ENCODE measurements at places on chromosomes 6 and 20.

- no peak for DNase-seq
Observed at GRCh38 chr6:56660381-56660730, 17.7 kb upstream of the DST start.

DNA sequence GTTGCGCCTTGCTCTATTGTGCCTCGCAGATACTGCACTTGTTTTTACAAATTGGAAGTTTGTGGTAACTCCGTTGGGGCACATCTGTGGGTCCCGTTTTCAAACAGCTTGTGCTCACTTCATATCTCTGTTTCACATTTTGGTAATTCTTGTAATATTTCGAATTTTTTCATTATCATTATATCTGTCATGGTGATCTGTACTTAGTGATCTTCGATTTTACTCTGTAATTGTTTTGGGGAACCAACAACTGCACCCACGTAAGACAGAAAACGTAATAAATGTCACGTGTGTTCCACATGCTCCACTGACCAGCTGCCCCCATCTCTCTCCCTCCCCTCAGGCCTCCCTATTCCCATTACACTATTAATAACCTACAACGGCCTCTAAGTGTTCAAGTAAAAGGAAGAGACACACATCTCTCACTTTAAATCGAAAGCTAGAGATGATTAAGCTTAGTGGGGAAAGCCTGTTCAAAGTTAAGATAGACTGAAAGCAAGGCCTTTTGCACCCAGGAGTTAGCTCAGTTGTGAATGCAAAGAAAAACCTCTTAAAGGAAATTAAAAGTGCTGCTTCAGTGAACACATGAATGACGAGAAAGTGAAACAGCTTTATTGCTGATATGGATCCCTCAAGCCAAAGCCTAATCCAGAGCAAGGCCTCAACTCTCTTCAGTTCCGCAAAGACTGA, 26.9 kb downstream of the TTLL2 start:
- no peak for DNase-seq

- DNase-seq: no peak
Observed at GRCh38 chr6:109671733-109672132, 19.3 kb downstream of the AK9 start.

- no peak for DNase-seq
Observed at GRCh38 chr6:73746787-73747186, 50.8 kb downstream of the CD109 start.

GRCh38 chr20:57656252-57656820, 36.1 kb upstream of the ZBP1 start:
- DNase-seq: no peak

- DNase-seq: no peak
Observed at GRCh38 chr6:88302769-88303225, 136.7 kb upstream of the CNR1 start.

- no peak for DNase-seq
Observed at GRCh38 chr6:148617530-148617929, 129.3 kb upstream of the UST start.

DNA sequence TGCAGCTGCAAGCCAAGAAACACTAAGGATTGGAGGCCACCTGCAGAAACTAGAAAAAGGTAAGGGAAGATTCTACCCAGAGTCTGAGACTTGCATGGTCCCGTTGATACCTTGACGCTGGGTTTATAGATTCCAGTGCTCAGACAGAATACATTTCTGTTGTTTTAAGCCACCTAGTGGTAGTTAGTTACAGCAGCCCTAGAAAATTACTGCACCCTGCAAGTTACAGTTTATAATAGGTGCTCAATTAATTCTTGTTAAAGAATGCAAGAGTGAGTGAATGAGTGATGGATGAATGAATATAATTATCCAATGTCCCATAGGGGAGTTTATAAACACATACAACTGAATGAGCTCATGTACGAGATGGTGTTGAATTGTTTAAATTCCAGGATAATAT, 453.1 kb upstream of the SLC35B3 start:
- no peak for DNase-seq

DNA sequence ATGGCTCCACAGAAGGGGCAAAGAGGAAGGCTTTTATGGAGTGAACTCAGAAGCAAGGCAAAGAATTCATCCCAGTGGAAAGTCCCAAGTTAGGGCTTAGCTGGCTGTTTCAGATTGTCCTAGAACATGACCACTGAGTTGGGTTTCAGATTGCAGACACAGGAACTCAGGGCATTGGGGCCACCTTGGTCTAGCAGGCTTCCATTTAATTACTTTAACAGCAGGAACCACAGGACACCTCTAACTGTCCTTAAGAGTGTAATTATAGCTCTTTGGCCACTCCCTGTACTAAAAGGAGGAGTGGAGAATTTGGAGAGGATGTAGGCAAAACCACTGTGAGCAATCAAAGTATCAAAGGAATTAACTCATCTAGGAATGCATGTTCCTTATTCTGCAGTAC, 150.6 kb upstream of the AGPAT4 start:
- DNase-seq: no peak

DNA sequence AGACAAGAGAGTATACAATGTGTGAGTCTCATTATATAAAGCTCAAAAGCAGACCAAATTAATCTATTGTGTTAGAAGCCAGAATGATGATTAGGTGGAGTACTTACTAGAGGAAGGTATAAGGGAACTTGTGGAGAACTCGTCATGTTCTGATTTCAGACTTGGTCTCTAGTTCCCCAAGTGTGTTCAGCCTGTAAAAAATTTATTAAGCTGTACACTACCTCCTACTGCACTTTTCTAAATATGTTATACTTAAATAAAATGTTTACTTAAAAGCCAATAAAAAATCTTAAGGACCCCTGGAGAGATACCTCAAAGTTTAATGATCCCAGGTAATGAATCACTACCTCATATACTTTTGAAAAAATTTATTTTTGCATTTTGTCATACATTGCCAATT, 130.4 kb upstream of the PLCB4 start:
- DNase-seq: no peak

DNA sequence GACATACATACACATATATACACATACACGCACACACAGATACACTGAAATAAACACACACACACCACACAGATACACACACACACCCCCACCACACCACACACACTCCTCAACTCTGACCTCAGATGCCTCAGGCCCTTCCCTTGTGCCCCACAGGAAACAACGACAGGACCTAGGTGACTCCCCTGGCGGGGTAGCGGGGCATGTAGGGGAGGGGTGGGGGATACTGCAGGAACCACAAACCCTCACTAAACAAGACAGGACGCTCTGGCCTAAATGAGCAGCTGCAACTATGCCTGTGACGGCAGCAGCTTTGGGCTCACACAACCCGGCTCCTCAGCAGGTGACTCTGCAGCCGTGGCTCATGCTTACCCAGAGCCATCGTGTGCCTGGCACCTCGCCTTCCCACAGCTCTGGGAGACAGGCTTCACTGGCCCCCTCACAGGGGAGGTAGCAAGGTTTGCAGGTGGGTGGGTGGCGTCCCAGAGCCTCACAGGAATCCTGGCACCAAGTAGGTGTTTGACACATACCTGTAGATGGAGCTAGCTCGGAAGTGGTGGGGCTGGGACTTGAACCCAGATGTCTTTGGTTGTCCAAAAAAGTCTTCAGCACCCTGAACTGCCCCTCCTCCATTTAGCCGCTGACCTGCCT, 100.8 kb downstream of the GRM4 start:
- no peak for DNase-seq

DNA sequence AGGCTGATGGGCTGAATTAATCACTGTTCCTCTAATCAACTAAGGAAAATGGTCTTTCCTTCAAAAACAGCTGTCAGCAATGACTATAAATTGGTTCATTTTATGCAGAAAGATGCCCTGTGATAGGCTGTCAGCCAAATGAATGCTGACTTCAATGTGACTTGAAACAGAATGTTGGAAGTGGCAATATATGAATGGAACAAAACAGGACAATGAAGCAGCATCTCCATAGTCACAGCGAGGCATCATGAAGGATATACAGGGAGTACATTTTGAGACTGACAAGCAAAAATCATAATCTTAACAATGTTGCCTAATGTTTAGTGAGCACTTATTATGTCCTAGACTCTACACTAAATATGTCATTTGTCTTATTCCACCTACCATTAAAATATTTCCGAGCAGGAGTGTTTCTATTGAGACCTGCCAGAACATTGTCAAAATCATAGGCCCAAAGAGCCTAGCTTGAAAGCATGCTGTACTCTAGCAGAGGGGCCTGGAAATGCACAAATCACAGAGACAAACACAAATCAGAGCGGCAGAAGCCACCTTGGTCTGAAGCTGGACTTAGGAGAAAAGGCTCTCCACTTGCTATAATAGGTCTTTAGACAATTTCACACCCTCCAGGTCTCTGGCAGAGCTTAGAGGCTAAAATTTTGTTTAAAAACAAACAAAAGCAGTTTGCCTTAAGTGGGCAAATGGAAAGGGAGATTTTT, 63.3 kb downstream of the FAM50B start:
- no peak for DNase-seq

DNA sequence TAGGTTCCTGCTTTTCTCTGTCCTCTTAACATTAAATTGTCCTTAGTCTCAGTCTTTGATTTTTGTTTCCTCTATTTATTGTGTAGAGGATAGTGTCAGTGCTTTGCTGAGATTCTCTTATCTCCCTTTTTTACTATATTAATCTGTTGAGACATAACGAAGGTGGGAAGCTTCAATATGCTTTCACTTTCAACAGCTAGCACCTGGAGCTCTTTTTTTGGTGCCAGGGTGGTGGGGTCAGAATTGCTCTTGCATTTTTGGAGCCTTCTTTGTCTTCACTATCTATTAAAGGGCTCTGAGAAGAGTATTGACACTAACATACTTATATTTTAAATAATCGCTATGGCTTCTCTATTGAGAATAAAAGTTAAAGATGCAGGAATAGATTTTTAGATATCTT, 97.1 kb upstream of the EPHA7 start:
- DNase-seq: no peak

DNA sequence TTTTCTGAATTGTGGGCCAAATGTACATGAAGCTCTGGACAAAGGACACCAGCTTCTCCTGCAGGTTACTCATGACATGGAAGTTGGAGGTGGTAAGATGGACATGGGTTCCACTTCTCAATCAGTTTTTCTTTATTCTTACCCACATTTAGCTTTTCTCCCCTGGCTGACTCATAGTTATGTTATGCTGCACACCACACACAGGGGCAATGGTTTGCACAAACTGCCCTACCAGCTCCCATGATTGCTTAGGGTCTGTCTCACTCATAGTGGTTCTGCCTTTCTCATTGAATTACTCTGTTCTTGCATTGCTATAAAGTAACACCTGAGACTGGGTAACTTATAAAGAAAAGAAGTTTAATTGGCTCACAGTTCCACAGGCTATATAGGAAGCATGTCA, 4.5 kb upstream of the CD109 start:
- DNase-seq: no peak

DNA sequence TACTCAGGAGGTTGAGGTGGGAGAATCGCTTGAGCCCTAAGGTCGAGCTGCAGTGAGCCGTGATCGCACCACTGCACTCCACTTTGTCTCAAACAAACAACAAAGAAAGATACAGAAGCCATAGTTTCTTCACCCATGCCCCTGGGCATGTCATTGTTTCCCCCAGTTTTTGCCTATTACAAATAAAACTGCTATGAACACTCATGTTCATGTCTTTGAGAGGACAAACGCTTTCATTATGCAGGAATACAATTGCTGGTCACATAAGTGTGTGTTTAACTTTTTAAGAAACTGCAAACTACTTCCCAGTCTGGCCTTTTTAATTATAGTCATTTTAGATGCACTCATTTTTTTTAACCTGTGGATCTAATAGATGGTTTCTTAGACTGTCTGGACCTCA, 12.2 kb upstream of the TTPAL start:
- no peak for DNase-seq

DNA sequence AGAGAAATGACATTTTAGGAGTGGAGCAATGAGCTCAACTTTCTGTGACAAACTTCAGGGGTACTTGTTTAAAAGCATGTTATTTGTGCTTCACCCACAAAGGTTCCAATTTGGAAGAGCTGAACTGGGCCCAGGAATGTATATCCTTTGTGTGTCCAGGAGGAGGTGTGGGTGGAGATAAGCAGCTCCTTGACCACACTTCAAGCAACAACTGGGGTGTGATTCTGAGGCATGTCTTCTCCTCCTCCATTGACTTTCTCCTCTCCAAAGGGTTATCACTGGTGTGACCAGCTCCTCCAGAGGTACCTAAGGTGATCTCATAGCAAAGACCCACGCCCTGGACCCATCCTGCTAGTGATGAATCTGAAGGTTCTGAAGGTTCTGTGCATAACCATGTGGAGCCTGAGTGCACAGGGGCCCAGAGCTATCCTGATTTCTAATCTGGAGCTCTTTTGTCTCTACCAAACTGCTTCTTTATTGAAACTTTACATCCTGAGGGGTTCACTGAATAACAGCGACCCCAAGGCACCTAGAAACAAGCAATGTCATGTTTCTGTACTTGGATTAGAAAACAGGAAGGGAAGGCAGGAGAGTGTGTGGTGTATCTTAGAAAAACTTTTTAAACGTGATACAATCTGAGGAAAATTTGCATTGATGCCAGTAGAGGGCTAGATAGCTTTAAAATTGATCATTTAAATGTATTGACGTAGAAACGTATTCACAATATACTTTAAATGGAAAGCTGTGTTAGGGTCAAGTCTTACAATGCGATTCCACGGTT, 60.9 kb upstream of the CD93 start:
- no peak for DNase-seq

DNA sequence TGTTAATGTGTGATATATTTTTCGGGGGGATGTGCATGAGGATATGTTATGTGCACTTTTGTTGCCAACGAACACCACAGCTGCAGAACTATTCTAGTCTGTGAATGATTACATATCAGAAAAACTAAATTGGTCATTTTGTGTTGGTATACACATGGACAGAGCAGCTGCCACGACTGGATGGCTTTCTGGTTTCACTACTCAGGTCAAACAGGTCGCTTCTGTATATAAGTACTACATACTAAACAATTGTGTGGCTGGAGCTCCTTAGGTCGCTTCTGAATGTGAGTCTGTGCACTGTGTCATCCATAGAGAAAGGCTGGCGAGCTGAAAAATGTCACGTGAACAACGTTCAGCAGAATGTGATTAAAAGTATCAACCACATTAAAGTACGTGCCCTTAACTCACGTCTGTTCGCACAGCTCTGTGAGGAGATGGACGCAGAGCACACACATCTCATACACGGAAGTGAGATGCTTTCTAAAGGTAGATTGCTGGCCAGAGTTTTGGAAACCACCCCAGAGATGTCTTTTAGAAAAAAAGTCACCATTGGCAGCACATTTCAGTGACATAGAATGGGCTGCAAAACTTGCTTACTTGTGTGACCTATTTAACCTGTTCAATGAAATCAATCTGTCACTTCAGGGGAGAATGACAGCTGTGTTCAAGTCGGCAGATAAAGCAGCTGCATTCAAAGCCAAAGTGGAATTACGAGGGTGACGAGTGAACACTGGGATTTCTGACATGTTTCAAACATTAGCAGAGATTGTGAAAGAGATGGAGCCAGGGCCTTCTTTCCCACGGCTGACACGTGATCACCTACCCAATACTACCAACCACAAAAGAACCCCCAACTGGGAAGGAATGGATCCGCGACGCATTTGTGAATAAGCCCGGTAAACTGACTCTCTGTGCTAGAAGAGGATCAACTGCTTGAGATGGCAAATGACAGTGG, 176.6 kb downstream of the PDE10A start:
- DNase-seq: no peak
